ENCODE measurements at places on chromosomes 6 and 20. TPM values are rescaled to one million over a fixed set of nuclear protein-coding genes. Genes with fewer than 3 reads are reported as not detected.

GRCh38 chr6:110337486-110337885, 20.7 kb downstream of the METTL24 start:
- H3K4me1 ChIP-seq, result no peaks in the 10 kb centered on the region
- no peaks in the 10 kb centered on the region for H3K36me3 ChIP-seq
- peaks cover 2% of the 10 kb centered on the region for H3K27me3 ChIP-seq
- no peak for DNase-seq
- H3K4me3 ChIP-seq, result no peak overlapping the region

DNA sequence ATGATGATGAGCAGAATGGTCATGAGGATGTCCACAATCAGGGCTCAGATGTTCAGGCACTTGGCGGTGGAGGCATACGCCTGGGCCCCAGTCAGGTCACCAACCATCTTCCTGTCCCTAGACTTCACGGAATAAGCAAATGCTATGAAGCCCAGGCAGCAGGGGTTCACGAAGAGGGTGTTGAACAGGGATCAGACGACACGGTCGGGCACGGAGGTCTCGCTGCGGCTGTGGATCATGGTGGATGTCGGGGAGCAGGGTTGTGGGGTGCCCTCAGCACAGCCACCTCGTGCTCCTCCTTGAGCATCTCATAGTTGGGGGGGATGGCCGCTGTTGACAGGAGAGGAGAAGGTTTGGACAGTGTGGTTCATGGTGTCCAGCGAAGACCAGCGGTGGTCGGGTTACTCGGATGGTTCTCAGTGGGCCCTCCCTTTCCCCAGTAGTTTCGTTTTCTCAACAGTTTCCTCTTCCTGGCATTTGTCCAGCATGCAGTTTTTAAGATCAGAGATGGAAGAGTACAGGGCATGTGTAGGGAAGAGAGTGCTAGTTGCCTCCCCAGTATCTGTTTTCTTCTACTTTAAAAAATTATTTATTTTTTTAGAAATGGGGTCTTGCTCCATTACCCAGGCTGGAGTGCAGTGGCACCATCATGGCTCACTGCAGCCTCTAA, 20.3 kb upstream of the SPDEF start:
- H3K4me1 ChIP-seq, result peaks cover 5% of the 10 kb centered on the region
- H3K27ac ChIP-seq, result no peak overlapping the region
- H3K27me3 ChIP-seq, result no peaks in the 10 kb centered on the region
- no peak for DNase-seq

BIRC7 gene
- not detected for polyA plus RNA-seq

DNA sequence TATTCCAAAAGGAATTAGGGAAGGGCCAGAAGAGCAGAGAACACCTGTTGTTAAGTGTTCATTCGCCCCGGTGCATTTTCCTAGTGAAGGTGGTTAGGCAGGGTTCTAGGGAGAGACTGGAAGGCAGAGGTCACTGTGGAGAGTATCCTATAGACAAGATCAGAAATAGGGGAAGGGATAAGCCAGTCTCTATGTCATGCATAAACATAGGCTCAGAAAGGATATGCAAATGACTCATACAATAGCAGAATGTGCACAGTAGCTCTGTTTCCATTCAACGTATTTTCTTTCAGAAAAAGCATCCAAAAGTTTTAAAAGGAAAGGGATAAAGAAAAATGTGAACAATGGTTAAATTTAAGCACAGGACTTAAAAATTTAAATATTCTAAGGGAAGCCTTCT, 47.4 kb downstream of the BMP6 start:
- no peak overlapping the region for H3K4me3 ChIP-seq
- no peak overlapping the region for H3K27ac ChIP-seq
- no peaks in the 10 kb centered on the region for H3K36me3 ChIP-seq
- no peaks in the 10 kb centered on the region for H3K4me1 ChIP-seq

- no peak overlapping the region for H3K27ac ChIP-seq
- DNase-seq, result no peak
- H3K27me3 ChIP-seq, result no peaks in the 10 kb centered on the region
- H3K4me1 ChIP-seq, result no peaks in the 10 kb centered on the region
- no peaks in the 10 kb centered on the region for H3K36me3 ChIP-seq
These were observed 649.2 kb downstream of the MMUT start for GRCh38 chr6:48813836-48814235.

- H3K4me3 ChIP-seq, result no peak overlapping the region
- peaks cover 41% of the 10 kb centered on the region for H3K36me3 ChIP-seq
- H3K27ac ChIP-seq, result no peak overlapping the region
- H3K27me3 ChIP-seq, result no peaks in the 10 kb centered on the region
These were observed 30.1 kb downstream of the PRPH2 start for GRCh38 chr6:42692137-42692911.

DNA sequence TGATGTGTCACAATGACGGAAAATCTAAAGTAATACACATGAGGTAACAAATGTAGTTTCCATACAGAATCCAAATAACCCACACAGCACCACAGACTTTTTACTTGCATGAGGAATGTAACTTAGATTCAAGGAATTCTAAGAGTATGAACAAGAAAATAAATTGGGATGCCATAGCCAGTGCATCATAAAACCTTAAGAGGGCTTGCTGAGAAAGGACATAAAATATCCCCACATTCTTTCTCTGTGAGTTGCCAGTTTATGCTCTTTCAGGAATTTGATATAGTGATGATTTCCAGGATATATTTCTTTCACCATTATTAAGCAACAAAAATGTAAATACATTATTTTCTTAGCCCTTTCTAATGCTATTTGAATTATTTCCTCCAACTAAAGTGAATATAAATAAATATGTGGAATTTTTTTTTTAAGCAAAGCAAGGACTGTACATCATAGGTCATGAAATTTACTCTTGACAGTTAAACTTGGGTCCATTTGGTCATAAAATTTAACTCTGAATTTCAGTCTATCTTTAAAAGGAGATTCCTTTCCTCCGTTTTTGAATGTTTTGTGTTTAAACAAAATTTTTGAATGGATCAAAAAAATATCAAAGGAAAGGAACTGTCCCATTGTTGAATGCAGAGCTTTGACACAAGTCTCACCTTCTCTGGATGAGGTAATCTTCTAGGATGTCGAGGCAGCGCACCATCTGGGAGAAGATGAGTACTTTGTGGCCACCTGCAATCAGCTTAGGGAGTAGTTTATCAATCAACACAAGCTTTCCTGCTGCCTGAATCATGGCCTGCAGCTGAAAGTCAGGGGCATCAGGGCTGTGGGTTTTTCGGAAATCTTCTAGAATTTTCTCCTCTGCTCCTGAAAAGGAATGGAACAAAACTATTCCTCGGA, 116.3 kb upstream of the EMILIN3 start:
- no peaks in the 10 kb centered on the region for H3K4me1 ChIP-seq
- DNase-seq, result no peak
- H3K27me3 ChIP-seq, result no peaks in the 10 kb centered on the region
- H3K4me3 ChIP-seq, result no peak overlapping the region

- H3K4me1 ChIP-seq, result no peaks in the 10 kb centered on the region
- H3K27ac ChIP-seq, result no peak overlapping the region
- no peaks in the 10 kb centered on the region for H3K27me3 ChIP-seq
- H3K4me3 ChIP-seq, result no peak overlapping the region
These were observed 416.1 kb downstream of the QKI start for GRCh38 chr6:163830641-163831040.

GHRH gene
- polyA plus RNA-seq, result not detected

DNA sequence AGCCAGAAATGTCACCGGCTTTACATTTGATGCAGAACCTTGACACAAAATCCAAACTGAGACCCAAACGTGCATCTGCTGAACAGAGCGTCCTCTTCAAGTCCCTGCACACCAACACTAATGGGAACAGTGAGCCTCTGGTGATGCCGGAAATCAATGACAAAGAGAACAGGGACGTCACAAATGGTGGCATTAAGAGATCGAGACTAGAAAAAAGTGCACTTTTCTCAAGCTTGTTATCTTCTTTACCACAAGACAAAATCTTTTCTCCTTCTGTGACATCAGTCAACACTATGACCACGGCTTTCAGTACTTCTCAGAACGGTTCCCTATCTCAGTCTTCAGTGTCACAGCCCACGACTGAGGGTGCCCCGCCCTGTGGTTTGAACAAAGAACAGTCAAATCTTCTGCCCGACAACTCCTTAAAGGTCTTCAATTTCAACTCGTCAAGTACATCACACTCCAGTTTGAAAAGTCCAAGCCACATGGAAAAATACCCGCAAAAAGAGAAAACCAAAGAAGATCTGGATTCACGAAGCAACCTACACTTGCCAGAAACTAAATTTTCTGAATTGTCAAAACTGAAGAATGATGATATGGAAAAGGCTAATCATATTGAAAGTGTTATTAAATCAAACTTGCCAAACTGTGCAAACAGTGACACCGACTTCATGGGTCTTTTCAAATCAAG, 108.4 kb downstream of the RTN4IP1 start:
- no peak overlapping the region for H3K27ac ChIP-seq
- H3K4me3 ChIP-seq, result peak overlapping the region; percentile 23
- no peaks in the 10 kb centered on the region for H3K4me1 ChIP-seq

DNA sequence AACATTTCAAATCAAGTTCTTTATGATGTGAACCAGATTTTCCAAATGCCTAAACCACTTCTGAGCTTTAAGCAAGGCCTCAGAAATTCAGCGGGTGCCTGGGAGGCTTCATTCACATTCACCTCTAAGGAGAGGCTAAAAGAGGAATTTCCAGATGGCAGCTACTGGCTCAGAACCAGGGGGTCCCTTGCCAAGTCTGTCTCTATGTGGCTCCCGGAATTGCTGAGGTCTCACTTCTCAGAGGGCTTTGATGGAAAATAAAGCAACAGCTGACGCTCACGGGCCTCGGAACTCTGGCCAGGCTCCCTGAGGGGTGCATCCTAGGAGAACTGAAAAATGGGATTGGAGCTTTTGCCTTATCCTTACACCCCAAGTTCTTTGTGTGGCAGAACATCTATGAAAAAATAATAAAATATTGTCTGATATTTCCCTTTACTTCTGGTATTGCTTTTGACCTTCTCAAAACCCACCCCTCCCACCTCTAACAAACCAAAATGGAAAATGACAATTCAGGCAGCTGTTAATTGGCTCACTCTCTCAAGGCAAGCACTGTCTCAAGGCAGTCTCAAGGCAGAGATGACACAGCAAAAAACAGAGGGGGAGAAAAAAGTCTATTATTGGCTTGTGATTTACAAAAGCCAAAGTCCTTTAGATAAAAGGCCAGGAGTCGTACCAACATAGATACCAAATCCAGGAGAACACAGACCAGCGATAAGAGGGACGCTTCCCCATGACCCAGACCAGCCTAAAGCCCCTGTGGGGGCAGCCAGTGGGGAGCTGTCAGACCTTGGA, 21.8 kb upstream of the LRRN4 start:
- no peaks in the 10 kb centered on the region for H3K27me3 ChIP-seq
- H3K27ac ChIP-seq, result peak overlapping the region; percentile 38
- no peak overlapping the region for H3K4me3 ChIP-seq
- DNase-seq, result peak; percentile 78

DNA sequence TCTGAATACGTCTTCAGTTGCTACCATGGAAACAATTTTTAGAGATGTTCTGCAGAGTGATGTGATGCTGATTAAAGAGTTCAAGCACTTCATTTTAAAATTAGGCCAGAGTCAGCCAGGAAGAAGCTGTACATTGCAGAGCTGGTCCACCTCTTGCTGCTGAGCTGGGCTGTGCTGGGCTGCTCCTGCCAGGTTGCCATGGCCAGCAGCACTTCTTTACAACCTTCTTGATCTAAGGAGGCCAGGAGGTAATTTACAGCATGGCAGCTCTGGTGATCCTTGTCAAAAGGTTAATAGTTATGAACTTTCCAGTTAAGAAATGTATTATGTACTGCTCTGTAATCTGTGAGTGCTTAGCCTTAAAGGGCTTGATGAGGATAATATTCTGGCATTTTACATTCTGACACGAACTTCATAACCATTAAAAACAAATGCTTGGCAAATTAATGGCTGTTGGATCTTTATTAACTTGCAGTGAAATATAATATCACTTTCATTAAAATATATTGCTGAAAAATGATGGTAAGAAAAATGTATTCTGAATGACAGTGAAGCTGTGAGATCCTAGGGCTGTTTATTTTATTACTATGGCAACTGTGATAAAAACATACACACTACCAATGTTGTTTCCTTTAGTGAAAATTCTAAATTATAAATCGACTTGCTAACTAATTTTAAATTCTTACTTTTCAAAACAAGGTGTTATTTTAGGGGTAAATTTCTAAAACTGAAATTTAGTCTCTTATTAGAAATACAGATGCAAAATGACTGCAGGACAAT, 259.7 kb downstream of the RFPL4B start:
- H3K36me3 ChIP-seq, result no peaks in the 10 kb centered on the region
- no peak for DNase-seq
- H3K4me1 ChIP-seq, result no peaks in the 10 kb centered on the region
- no peak overlapping the region for H3K4me3 ChIP-seq

DNA sequence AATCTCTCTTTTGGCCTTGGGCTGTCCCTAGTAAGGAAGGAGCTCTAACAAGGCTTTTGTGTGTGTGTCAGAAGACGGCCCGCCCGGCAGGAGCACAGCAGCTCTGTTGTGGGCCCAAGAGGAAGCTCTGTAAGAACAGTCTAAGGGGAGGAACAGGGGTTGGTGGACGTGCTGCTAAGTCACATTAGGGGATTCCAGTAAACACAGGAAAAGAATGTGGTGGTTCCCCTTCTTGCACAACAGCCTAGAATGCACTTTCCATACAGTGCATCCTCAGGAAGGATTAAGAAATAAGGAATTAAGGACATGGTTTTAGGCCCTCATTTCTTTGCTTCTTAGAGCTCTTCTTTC, 114.5 kb downstream of the RNF144B start:
- H3K4me3 ChIP-seq, result no peak overlapping the region
- H3K36me3 ChIP-seq, result no peaks in the 10 kb centered on the region
- no peaks in the 10 kb centered on the region for H3K4me1 ChIP-seq
- H3K27ac ChIP-seq, result no peak overlapping the region
- no peak for DNase-seq

DNA sequence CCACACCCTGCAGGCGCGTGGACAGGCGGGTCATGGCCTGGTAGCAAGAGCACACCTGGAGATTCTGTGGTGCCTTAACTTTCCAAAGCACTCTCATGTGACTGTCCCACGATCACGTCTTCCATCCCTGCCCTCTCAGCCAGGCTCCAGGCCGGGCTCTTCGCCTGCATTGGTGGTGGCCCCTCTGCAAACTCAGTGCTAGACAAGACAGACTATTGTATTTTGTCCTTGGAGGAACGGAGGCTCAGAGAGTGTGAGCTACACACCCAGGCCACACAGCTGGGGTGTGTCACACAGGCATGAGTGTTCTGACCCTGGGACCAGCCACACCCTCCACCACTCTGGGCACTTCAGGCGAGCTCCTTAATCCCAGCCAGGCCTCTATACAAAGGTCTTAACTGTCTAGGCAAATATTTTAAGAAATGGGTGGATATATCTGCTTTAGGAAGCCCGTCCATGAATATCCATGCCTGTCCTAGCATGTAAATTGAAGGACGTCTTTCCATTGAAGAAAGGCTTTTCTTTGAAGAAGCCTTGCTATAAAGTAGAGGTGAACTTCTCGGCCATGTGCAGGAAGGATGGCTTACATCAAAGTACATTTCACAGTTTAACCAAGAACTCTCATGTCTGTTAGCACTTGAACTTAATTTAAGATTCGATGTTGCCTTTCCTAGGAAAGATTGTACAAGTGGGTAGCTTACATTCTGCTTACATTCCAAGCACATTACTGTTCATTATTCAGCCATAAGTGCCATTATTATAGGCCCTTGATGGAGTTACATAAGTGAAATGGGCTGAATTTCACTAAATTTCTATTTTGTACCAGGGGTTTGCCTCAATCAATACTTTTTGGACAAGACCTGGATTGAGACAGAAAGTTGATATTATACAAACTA, 263.9 kb downstream of the DLL1 start:
- no peaks in the 10 kb centered on the region for H3K27me3 ChIP-seq
- H3K27ac ChIP-seq, result no peak overlapping the region
- DNase-seq, result peak; percentile 73
- no peak overlapping the region for H3K4me3 ChIP-seq
- no peaks in the 10 kb centered on the region for H3K4me1 ChIP-seq

GRCh38 chr20:61697666-61698597, 367.7 kb downstream of the TAF4 start:
- no peaks in the 10 kb centered on the region for H3K4me1 ChIP-seq
- no peak overlapping the region for H3K27ac ChIP-seq
- H3K36me3 ChIP-seq, result no peaks in the 10 kb centered on the region
- DNase-seq, result no peak

KCNQ5 gene
- polyA plus RNA-seq, result 0.27 TPM

OPRM1 gene
- polyA plus RNA-seq, result 0.09 TPM
